ENCODE measurements at places on chromosomes 3 and 15.

DNA sequence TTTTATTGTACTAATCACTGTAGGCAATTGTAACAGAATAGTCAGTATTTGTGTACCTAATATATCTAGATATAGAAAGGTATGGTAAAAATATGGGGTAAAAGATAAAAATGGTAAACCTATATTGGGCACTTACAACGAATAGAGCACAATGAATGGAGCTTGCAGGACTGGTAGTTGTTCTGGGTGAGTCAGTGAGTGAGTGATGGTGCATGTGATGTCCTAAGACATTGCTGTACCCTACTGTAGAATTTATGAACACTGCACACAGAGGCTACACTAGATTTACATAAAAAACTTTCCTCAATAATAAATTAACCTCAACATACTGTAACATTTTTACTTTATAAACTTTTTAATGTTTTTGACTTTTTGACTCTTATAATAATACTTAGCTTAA, 274.3 kb upstream of the PPP2R3A start:
- DNase-seq: no peak

GRCh38 chr3:16207031-16207430, 32.6 kb downstream of the GALNT15 start:
- DNase-seq: no peak

DNA sequence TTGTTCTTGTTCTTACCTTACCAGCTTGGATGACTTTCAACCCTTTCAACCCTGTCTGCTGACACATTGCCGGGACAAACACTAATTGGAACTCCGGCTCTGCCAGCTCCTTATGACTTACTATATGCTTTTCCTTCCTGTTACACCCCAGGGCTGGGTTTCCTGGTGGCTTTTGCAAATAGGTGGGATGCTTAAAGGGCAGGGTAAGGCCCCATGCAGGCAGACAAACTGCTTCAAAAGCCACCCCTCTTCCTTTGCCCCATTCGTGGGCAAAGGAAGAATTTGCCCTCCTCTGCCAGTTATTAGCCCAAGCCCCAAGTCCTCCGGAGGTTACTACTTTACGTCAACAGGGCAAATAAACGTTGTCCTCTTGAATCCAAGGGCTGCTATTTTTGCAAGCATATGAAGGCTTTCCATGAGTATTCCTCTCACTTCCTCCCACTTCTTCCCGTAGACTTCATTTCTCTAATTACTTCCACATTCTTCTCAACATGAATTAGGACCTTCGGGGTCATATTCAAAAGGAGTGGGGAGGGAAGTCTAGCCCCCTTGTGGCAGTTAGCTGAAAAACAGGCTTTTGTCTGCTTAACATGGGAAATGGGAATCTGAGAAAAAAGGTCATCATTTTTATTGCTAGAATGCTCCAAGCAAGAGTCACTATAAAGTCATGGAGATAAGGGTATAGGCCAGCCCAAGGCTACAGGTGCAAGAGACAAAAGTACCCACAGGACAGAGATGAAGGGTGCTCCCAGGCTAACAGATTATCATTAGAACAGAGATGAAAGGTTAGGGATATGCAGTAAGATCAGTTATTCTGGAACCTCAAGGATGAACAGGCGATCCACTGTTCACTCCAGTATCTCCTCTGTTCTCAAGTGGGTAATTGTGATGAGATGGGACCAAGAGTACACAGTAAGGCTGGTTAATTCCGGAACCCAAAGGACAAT, 56.3 kb upstream of the FSTL1 start:
- DNase-seq: no peak

DNA sequence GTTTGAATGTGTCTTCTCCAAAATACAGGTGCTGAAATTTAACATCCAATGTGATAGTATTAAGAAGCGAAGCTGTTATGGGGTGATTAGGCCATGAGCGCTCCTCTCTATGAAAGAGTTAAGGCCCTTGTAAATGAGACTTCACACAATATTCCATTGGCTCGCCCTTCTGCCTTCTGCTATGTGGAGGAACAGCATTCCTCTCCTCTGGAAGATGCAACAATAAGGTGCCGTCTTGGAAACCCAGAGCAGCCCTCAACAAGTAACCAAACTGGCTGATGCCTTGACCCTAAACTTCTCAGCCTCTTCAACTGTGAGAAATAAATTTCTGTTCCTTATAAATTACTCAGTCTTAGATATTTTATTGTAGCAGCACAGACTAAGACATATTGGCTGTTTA, 874.6 kb downstream of the ROBO1 start:
- no peak for DNase-seq

DNA sequence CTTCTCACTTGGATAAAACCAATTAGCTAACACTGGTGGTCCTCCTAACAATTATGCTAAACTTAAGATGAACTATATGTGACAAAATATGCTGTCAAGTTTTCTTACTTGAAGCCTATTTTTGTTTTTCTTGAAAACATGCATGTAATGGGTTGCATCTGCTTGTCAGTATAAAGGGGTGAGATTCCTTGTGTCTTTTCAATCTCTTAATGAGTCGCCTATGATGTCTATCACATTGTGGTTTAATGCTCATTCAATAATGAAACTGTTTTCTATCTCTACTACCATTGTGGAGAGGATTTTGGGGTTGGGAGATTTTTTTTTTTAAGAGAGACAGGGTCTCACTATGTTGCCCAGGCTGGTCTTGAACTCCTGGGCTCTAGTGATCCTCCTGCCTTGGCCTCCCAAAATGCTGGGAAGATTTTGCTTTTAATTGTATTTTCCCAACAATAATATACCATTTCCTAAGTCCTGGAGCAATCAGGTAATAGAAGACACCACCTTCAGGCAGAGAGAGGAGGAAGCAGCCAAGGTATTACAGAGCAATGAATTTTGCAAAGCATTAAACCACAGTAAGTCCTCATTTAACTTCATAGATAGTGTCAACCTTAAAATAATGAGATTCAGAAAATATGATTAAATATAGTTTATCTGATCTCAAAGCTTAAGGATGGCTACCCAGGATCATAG, 17.4 kb upstream of the TRMT10C start:
- DNase-seq: no peak

GRCh38 chr3:48013288-48013980, 2.8 kb downstream of the MAP4 start:
- DNase-seq: no peak

DNA sequence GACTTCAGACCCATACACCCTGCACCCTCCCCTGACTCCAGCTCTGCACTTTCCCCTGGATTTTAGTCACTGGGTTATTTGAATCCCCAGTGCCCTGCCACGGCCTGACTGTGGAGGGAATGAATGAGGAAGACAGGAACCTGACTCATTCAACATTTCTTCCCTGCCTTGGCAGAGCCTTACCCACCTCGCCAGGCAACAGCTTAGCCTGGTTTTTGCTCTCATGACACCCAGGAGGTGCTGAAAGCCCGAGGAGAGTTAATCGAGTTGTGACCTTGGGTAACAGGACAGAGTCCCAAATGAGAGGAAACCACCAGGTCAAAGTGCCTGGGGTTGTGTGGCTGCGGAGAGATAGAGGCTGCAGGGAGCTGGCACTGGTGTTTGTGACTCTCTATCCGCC, 128.3 kb downstream of the SMAD6 start:
- DNase-seq: no peak

- no peak for DNase-seq
Measured at GRCh38 chr3:30408105-30408557, 198.3 kb upstream of the TGFBR2 start.

DNA sequence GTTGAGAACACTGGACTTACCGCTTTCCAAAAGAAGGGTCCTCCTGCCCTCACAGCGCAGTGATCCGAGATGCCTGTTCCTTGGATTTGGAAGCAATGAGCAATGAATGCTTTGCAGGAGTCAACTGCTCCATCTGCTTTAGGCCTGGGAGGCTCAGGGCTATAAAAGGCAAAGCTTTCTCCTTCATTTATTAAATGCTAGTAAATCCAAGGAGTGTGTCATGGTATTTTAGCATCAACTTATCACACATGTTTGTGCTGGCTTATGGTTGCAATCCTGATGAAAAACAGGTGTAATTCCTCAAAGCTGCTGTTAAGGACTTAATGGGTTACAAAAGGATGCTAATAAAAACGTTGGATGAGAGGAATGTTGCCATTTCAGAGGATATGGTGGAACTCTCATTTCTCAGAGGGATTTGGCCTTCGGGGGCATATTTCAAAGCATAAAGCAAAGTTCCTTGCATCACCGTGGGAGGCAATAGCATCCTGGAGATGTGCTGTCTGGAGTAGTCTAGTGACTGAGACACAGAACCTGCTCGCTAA, 158.5 kb upstream of the TPM1 start:
- no peak for DNase-seq

GRCh38 chr3:182671541-182671940, 121.8 kb upstream of the ATP11B start:
- DNase-seq: no peak

DNA sequence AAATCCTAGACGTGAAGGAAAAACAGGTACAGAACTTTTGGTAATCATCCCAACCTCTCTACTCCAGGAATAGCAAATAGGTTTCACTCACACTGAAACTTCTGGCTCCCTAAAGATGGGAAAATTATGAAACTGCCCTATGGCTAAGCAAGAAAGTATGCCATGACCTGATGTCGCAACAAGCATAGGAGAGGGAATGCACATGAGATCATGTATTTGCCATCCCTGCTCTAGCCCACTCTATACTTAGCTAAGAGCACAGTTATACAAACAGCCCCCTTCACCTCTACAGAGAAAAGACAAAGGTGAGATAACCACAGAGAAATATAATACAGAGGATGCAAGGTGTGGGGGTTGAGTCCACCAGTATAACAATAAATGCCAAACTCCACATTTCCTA, 102.7 kb downstream of the TBC1D5 start:
- DNase-seq: no peak

DNA sequence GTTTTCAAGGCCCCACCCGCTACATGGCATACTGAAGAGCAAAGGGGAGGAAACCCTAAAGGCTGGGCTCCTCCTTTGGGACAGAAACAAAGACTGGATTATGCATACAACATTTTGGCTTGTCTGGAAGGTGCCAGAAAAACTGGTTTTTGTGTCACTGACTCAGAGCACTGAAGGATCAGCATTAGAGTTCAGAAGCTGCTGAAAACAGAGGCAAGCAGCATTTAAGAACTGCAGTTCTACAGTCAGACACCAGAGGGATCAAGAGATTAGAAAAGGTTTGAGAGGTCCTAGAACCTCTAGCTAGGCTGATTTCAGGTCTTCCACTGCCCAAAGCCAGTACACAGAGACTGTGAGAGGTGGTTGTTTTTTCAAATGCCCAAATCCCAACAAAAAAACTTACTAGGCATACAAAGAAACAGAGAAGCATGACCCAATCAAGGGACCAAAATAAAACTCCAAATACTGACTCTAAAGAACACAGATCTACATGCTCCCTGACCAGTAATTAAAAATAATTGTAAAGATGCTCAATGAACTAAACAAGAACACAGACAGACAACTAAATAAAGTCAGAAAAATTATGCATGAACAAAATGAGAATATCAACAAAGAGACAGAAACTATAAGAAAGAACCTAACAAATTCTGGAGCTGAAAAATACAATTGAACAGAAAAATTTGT, 91.2 kb downstream of the SENP2 start:
- no peak for DNase-seq

GRCh38 chr3:139284221-139284620, 59.6 kb upstream of the MRPS22 start:
- DNase-seq: no peak

DNA sequence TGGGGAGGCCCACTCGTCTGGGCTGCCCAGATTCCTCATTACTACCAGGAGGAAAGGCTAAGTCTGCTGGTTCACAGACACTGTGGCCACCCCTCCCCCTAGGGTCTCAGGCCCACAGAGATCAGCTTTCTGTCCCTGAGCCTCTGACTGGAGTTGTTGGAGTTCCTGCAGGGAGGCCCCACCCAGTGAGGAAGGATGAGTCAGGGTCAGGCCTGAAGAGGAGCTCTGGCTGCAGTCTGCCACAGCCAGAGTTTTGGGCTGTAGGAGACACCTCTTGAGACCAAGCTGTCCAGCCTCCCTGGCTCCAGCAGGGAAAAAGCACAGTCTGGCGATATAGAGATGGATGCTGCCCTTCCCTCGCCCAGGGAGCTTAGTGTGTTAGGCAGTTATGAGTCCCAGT, 720.9 kb upstream of the SEMA6D start:
- DNase-seq: no peak

DNA sequence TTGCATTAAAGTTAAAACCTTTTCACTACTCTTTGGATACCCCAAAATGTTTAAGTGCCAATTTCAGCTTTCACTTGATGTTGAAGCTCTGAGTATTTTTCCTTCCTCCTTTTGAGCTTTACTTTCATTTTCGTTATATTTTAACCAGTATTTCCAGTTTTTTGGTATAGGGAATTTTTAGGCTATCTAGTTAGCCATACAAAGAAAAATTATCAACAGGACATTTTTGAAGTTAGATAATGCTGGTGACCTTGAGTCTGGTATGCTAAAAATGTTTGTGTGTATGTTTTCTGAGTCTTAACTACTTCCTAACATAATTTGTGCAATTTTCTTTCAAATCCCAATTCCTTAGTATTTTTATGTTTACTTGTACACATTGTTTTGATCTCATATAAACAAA, 284.8 kb downstream of the OTOL1 start:
- DNase-seq: no peak

GRCh38 chr3:23387286-23387918, 184.3 kb downstream of the UBE2E2 start:
- DNase-seq: no peak

DNA sequence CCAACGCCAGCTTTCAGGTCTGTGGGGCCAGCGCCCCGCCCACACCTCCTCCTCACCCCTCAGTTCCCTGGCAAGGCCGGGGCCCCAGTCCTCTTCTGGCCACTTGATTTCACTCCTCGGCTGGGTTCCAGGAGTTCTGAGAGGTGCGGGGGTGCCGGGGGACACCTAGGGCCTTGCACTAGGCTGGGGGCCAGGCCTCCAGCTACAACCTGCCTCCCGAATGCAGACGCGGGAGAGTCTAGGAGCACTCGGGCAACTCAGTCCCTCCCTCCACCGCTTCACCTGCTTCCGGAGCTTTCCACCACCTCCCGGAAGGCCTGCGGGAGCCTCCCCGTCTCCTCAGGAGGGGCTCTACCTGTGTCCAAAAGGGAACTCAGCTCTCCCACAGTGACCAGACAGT, 35.6 kb downstream of the TNK2 start:
- no peak for DNase-seq

- no peak for DNase-seq
Measured at GRCh38 chr15:22954326-22954725, 25.8 kb downstream of the CYFIP1 start.

DNA sequence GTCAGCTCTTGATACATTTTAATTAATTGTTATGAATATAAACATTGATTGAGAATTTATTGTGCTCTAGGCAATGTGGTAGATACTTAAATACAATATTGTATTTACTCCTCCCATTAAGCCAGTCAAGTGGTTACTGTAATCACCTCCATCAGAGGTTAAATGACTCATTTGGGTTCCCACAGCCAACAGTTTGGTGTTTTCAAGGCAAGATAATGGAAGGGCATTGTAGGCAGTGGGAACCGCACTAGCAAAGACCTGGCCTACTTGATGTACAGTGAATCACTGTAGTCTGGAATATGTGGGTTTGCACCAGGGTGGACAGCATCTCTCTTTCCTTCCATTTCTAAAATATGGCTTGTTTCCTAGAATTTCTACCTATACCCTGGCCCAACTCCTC, 127.4 kb downstream of the EDEM1 start:
- DNase-seq: no peak

- no peak for DNase-seq
Measured at GRCh38 chr15:91860498-91860897, 7.0 kb downstream of the SLCO3A1 start.
